ENCODE measurements at places on chromosomes 5 and 9.

DNA sequence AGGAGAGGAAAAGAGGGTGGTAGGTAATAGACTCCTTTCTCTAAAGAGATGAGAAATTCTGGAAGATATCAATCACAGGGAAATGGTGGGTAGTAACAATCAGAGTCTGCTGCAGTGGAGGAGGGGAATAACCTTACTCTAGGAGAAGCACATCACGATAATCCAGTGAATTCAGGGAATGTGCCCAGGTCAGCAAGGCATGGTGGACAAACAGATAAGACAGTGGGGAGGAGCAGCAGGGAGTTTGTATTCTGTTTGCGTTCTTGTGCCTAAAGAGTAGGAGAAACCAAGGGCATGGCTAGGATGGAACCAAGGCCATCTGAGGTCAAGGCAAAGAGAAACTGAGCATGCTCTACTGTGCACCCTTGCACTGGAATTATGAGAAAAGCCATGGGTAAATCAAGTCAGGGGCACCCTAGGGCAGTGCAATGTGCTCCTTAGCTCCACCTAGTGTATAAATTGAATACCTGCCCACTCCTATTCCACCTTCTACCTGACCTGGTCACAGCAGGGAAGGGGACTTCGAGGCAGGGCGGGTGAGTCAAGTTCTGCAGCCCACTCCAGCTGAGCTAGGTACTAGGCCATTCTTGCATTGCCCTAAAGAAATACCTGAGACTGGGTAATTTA is 31.6 kb downstream of the RETREG1 start:
- no peak overlapping the region for H3K27ac ChIP-seq
- no peaks in the 10 kb centered on the region for H3K27me3 ChIP-seq
- no peaks in the 10 kb centered on the region for H3K36me3 ChIP-seq

DNA sequence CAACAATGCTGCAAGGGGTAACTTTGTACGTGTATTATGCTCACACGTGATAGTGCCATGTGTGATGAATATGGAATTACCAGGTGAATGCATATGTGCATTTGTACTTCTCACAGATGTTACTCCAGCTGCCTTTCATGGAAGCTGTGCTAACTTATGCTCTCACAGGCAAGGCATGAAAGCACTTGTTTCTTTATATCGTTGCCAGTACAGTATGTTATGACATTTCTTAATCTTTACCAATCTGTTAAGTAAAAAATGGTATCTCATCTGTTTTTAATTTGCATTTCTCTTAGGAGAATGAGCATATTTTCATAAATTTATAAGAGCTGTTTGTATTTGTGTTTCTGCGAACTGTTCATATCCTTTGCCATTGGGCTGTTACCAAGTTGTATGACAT is 311.8 kb upstream of the DMRT1 start:
- no peaks in the 10 kb centered on the region for H3K36me3 ChIP-seq
- DNase-seq = no peak
- no peak overlapping the region for H3K27ac ChIP-seq
- H3K4me1 ChIP-seq = peaks cover 42% of the 10 kb centered on the region
- H3K4me3 ChIP-seq = no peak overlapping the region
- no peaks in the 10 kb centered on the region for H3K27me3 ChIP-seq

DNA sequence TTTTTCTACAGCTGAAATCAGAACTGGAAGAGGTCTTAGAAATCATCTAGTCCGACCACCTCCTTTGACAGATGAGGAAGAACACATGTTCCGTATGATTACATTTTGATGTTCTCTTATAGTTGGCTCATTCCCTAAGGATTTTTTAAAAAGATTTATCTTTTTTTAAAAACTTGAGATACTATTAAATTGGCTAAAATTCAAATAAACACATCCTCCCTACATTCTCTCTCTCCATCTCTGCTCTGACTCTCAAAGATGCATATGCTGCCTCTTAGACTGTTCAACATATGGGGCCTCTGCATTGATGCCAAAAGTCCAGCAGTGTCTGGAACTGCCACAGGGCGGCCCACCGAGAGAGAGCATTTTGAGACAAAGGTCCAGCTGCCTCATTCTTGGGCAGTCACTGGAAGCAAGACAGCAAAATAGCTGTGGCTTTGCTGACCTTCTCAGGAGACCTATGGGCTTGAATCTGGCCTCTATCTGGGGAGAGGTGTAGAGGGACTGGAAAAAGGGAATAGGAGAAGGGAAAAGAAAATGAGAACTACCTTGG is 12.8 kb upstream of the TSSK1B start:
- DNase-seq = no peak
- H3K4me1 ChIP-seq = no peaks in the 10 kb centered on the region
- no peak overlapping the region for H3K27ac ChIP-seq

DNA sequence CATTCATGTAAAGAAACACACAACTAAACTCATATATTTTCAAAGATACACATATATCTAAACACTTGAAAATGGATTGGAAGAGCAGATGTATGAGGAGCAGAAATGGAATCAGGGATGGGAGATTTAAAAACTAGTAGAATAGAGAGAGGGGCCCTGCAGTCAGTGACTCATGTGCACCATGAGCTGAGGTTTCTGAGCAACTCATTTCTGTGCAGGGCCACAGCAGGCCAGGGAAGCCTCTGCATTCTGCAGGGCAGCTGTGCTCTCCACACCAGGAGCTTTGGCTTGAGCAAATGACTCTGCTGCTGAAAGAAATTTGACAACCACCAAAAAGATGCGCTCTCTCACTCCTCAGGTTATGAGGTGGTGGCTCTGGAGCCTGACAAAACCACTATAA is 27.1 kb downstream of the LHX6 start:
- no peak overlapping the region for H3K27ac ChIP-seq
- H3K4me1 ChIP-seq = no peaks in the 10 kb centered on the region
- DNase-seq = no peak
- H3K36me3 ChIP-seq = no peaks in the 10 kb centered on the region

DNA sequence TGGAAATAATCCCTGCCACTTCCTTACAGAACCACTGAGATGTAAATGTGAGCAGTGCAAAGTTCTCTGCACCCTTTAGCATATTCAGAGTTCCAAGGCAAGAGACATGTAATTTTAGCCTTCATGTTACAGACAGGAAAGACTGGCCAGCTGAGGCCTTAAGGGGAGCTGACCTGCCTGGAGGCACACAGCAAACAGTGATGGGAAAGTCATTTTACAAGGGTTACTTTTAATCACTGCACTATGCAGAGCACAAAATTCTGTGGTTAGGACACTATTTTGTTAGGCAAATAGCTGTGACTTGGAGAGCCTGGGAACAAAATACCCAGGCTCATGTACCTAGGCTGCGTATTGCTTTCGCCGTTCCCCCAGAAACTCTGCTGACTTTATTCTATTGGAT is 30.2 kb upstream of the TNIP1 start:
- DNase-seq = no peak
- no peak overlapping the region for H3K4me3 ChIP-seq
- H3K27ac ChIP-seq = peak overlapping the region; percentile 81
- no peaks in the 10 kb centered on the region for H3K27me3 ChIP-seq
- H3K36me3 ChIP-seq = peaks cover 75% of the 10 kb centered on the region

GRCh38 chr5:91382530-91383026 is 539 bp downstream of the ARRDC3 start:
- H3K27ac ChIP-seq = peak overlapping the region; percentile 99
- H3K27me3 ChIP-seq = no peaks in the 10 kb centered on the region
- DNase-seq = no peak
- H3K36me3 ChIP-seq = peaks cover 5% of the 10 kb centered on the region

- H3K4me1 ChIP-seq = no peaks in the 10 kb centered on the region
- no peaks in the 10 kb centered on the region for H3K27me3 ChIP-seq
- no peak overlapping the region for H3K4me3 ChIP-seq
Measured at GRCh38 chr5:45862763-45863162, 166.6 kb upstream of the HCN1 start.

DNA sequence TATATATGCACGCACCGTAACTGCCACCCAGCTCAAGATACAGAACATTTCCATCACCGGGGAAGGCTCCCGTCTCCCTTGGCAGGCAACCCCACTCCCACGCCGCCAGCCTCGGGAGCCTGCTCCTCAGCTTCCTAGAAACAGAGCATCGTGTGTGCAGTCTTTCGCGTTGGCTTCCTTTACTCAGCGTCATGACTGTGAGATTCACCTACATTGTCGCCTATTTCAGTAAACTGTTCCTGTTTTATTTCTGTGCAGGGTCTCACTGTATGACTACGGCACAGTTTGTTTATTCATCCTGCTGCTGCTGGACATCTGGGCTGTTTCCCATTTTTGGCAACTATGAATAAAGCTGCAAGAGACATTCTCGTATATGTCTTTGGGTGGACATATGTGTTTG is 90.7 kb downstream of the STK10 start:
- peaks cover 4% of the 10 kb centered on the region for H3K36me3 ChIP-seq
- H3K27me3 ChIP-seq = no peaks in the 10 kb centered on the region
- no peak for DNase-seq
- no peak overlapping the region for H3K27ac ChIP-seq
- no peak overlapping the region for H3K4me3 ChIP-seq

DNA sequence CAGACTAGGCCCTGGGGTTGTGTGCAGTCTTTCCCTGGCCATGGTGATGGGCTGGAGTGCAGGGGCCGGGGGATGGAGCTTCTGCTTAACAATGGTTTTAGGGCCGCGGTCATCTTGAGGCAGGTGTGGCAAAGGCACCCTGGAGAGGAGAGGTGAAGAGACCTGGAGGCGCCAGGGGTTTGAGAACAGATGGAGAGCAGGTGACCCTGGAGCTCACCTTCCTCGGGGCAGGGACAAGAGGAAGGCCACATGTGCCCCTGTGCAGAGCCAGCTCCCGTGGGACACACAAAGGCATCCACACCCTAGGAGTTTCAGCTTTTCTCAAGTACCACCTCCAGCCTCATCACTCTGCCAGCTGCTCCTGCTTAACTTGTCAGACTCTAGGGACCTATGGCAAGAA is 46.4 kb upstream of the SH3GL2 start:
- H3K4me3 ChIP-seq = no peak overlapping the region
- H3K36me3 ChIP-seq = no peaks in the 10 kb centered on the region
- DNase-seq = no peak
- H3K27me3 ChIP-seq = no peaks in the 10 kb centered on the region

- H3K36me3 ChIP-seq = no peaks in the 10 kb centered on the region
- no peak overlapping the region for H3K27ac ChIP-seq
- H3K4me3 ChIP-seq = no peak overlapping the region
- H3K4me1 ChIP-seq = no peaks in the 10 kb centered on the region
Measured at GRCh38 chr9:2765250-2765880, 48.1 kb downstream of the KCNV2 start.

- H3K4me1 ChIP-seq = no peaks in the 10 kb centered on the region
- H3K4me3 ChIP-seq = no peak overlapping the region
- no peak overlapping the region for H3K27ac ChIP-seq
- H3K27me3 ChIP-seq = no peaks in the 10 kb centered on the region
Measured at GRCh38 chr5:169242175-169242848, 58.6 kb downstream of the SLIT3 start.

- H3K4me1 ChIP-seq = peaks cover 10% of the 10 kb centered on the region
- no peak overlapping the region for H3K27ac ChIP-seq
- DNase-seq = no peak
- no peak overlapping the region for H3K4me3 ChIP-seq
Measured at GRCh38 chr9:95202076-95202681, 115.3 kb downstream of the FANCC start.

DNA sequence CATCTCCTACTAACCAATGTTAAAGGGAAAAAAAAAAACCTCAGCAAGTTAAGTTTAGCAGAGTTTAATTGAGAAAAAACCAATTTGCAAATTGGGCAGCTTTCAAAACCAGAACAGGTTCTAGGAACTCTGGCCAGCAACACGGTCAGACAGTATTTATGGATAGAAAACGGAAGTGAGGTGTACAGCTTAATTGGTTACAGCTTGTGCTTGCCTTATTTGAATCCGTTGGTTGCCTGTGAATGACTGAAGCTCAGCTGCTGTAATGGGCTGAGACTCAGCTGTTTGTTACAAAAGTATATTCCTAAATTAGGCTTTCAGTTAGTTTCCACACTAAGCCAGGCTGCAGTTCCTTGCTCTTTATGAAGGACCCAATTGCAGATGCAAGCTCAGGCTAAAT is 217.0 kb downstream of the SREK1 start:
- H3K4me3 ChIP-seq = no peak overlapping the region
- peaks cover 44% of the 10 kb centered on the region for H3K4me1 ChIP-seq
- no peak for DNase-seq
- H3K27ac ChIP-seq = peak overlapping the region; percentile 85
- peaks cover 11% of the 10 kb centered on the region for H3K36me3 ChIP-seq

GRCh38 chr5:176818391-176819098 is 8.2 kb downstream of the UNC5A start:
- H3K27me3 ChIP-seq = peaks cover 29% of the 10 kb centered on the region
- H3K4me3 ChIP-seq = no peak overlapping the region
- peaks cover 15% of the 10 kb centered on the region for H3K4me1 ChIP-seq
- H3K27ac ChIP-seq = no peak overlapping the region
- H3K36me3 ChIP-seq = no peaks in the 10 kb centered on the region

DNA sequence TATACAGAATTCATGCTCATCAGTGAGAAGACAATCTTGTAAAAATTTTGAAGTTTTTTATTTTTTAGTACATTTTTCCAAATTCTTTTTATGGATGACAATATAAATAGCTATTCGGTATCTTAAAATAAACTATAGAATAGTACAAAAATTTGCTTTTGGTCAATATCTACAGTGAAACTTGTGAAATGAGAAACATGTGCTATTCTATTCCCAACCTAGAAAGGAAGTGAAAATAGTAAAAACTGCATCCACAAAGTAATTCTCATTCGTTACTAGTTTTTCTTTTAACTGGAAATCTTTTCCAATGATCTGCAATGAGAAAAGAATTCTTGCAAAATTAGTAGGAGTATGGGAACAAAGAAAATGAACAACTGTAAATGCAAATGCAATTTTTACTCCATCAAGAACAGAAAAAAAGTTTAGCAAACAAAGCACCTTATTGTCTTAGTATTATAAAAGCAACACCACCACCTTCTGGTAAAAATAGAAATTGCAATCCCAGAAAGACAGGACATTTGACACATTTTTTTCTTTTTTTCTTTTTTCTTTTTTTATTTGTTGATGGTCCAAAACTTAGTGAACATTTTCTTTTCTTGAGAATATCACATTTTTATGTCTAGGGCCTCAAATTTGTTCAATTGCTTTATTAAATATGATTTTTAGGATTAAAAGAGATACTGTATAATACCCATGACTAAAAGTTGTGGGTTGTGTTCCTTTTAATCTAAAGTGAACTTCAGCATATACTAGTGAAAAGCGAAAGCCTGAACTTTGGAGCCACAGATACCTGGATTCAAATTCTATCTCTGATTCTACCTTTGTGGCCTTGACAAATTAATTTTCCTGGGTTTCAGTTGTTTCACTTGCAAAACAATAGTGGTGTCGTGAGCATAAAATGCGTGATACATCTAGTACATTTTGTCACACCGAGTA is 72.3 kb downstream of the SLCO4C1 start:
- H3K4me3 ChIP-seq = no peak overlapping the region
- no peak overlapping the region for H3K27ac ChIP-seq
- no peaks in the 10 kb centered on the region for H3K36me3 ChIP-seq
- no peaks in the 10 kb centered on the region for H3K27me3 ChIP-seq

Data from right atrium auricular region (tissue), 2 donors.